ENCODE measurements at places on chromosomes 13 and 19. TPM values are rescaled to one million over a fixed set of nuclear protein-coding genes. Genes with fewer than 3 reads are reported as not detected.

Gene CGB8
- total RNA-seq, result not detected

Gene CADM4
- 0.11 TPM for total RNA-seq

Gene SHANK1
- not detected for total RNA-seq

Gene ZFP28
- 0.05 TPM for total RNA-seq

Gene TUBA3C
- total RNA-seq, result not detected

GRCh38 chr19:3162418-3163229 lies 15.9 kb upstream of the S1PR4 start:
- no peaks in the 10 kb centered on the region for H3K4me1 ChIP-seq
- H3K4me3 ChIP-seq, result no peak overlapping the region
- H3K27ac ChIP-seq, result no peak overlapping the region
- no peak for DNase-seq
- no peaks in the 10 kb centered on the region for H3K27me3 ChIP-seq

GRCh38 chr13:80989747-80990146 lies 648.8 kb upstream of the SPRY2 start:
- no peaks in the 10 kb centered on the region for H3K4me1 ChIP-seq
- no peaks in the 10 kb centered on the region for H3K27me3 ChIP-seq
- H3K27ac ChIP-seq, result no peak overlapping the region
- no peak for DNase-seq

GRCh38 chr13:77891486-77891885 lies 27.1 kb downstream of the EDNRB start:
- no peak overlapping the region for H3K4me3 ChIP-seq
- H3K4me1 ChIP-seq, result no peaks in the 10 kb centered on the region
- H3K27me3 ChIP-seq, result no peaks in the 10 kb centered on the region
- H3K36me3 ChIP-seq, result no peaks in the 10 kb centered on the region

GRCh38 chr19:29882719-29883105 lies 59.3 kb upstream of the URI1 start:
- H3K4me3 ChIP-seq, result no peak overlapping the region
- no peaks in the 10 kb centered on the region for H3K36me3 ChIP-seq
- peaks cover 3% of the 10 kb centered on the region for H3K4me1 ChIP-seq
- H3K27ac ChIP-seq, result no peak overlapping the region

DNA sequence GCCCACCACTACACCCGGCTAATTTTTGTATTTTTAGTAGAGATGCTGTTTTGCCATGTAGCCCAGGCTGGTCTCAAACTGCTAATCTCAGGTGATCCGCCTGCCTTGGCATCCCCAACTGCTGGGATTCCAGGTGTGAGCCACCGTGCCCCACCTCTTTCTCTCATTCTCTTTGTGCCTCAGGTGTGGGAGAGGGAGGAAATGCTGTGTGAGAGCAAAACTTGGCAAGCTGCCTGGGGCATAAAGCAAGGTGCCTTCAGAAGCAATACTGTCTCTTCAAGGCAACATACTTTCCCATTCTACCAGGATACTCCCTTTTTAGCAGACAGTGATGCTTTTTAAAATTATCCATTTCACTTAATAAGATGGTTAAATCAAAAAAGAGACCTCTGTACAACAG lies 53.2 kb upstream of the RFC3 start:
- no peaks in the 10 kb centered on the region for H3K27me3 ChIP-seq
- H3K4me3 ChIP-seq, result no peak overlapping the region
- H3K36me3 ChIP-seq, result no peaks in the 10 kb centered on the region
- no peak overlapping the region for H3K27ac ChIP-seq

DNA sequence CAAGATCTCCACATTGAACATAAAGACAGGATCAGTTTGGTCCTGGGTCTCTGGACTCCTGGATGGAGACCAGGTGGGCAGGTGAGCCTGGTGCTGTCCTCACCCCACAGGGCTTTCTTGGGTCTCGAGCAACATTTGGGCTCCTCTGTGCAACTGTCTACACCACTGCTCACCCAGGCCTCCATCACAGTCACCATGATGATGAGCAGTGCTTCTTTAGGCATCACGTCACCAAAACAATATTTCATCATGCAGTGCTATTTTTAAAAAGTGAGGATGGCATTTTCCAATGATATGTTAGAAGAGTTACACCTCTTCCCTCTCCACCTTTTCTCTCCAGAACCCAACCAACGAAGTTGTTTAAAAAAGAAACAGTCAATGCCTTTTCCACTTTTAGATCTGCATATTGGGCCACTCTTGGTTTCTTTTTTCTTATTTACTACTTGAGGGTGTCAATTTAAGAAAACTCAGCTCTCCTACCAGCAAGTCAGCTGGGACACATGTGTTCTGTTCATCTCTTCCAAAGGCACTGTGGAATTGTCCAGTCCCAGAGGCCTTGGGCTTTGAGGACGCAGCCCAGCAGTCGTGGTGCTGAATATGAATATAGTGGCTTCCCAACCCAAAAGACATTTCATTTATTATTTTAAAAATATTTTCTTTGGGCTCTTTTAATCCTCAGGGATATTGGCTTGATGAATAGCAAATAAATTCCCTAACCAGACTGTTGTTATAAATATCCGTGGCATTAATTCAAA lies 405.7 kb downstream of the KCNRG start:
- H3K4me1 ChIP-seq, result no peaks in the 10 kb centered on the region
- no peak for DNase-seq
- no peak overlapping the region for H3K4me3 ChIP-seq
- H3K36me3 ChIP-seq, result no peaks in the 10 kb centered on the region
- H3K27me3 ChIP-seq, result no peaks in the 10 kb centered on the region
- no peak overlapping the region for H3K27ac ChIP-seq

- no peaks in the 10 kb centered on the region for H3K4me1 ChIP-seq
- DNase-seq, result no peak
- H3K4me3 ChIP-seq, result no peak overlapping the region
- no peaks in the 10 kb centered on the region for H3K27me3 ChIP-seq
Observed at GRCh38 chr13:51298812-51299211, 40.7 kb upstream of the SERPINE3 start.

GRCh38 chr19:10069046-10069445 lies 17.1 kb upstream of the SHFL start:
- no peaks in the 10 kb centered on the region for H3K27me3 ChIP-seq
- H3K4me3 ChIP-seq, result no peak overlapping the region
- no peak overlapping the region for H3K27ac ChIP-seq
- DNase-seq, result no peak

- no peaks in the 10 kb centered on the region for H3K36me3 ChIP-seq
- no peak for DNase-seq
- H3K27ac ChIP-seq, result no peak overlapping the region
- no peaks in the 10 kb centered on the region for H3K27me3 ChIP-seq
- no peaks in the 10 kb centered on the region for H3K4me1 ChIP-seq
- no peak overlapping the region for H3K4me3 ChIP-seq
Observed at GRCh38 chr13:29713839-29714238, 118.4 kb upstream of the SLC7A1 start.
